Stimulated activated CD4-positive, alpha-beta T cell treated with anti-CD3 and anti-CD28 coated beads, Interleukin-1b, Interleukin-23, amount 100 ng/mL, for 1 hour (primary cell): ENCODE measurements at places on chromosomes 3 and 15.

- no peak for DNase-seq
Measured at GRCh38 chr15:77021088-77021481, 26.2 kb downstream of the PSTPIP1 start.

DNA sequence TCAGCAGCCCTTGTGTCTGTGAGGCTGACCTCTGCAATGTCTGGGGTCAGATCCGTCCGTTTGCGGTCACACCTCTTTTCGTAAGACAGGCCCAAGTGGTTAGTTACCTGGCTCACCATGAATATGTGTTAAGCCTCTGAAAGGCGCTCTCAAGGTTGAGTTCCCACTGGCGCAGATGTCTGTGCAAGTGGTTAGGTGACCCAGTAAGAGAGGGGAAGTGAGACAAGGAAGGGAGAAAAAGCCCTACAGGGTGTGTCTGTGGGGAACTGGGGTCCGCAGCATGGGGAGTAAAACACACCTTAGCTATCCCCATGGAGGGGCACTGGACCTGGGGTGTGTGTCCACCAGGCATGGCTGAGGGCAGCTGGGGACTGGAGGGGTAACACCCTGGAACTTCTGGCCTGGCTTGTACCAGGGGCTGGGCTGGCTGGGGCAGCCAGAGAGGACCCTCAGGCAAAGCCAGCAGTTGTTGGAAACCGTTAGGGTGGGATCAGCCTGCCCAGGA is 391.6 kb upstream of the PROK2 start:
- DNase-seq = no peak

GRCh38 chr3:196409409-196409808 is 22.8 kb downstream of the UBXN7 start:
- no peak for DNase-seq

GRCh38 chr3:52838561-52839267 is 3.9 kb upstream of the MUSTN1 start:
- no peak for DNase-seq

GRCh38 chr3:32041316-32041715 is 59.8 kb downstream of the ZNF860 start:
- DNase-seq = no peak

DNA sequence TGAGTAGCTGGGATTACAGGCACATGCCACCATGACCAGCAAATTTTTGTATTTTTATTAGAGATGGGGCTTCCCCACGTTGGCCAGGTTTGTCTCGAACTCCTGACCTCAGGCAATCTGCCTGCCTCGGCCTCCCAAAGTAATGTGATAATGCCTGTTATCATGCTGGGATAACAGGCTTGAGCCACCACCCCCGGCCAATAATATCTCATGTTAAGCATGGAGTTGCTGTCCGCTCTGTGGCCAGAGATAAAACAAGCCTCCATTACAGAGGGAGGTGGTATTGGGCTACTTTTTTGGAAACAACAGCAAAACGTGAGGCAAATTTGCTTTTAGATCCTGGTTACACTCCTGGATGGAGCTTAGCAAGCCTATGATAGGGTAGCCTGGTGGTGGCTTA is 32.9 kb upstream of the ALG1L2 start:
- DNase-seq = no peak

GRCh38 chr3:176159796-176160195 is 1037.5 kb downstream of the TBL1XR1 start:
- DNase-seq = no peak
